ENCODE measurements at places on chromosomes 1 and 21.

DNA sequence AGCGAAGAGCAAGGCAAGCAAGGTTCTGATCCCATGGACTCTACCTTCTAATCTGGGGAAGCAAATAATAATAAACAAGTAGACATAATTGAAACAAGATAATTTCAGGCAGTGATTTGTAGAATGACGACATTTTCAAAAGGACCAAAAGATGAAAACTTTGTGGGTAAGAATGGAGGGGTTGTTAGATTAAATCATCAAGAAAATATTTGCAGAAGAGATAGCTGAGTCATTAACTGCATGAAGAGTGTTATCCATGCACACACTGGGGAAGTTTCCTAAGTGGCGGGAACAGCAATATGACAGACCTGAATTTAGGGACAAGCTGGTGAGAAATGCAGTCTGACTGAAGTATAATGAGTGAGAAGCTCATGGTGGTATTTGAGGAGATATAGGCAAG is 583.1 kb upstream of the RGS18 start:
- DNase-seq: peak; percentile 21

- no peak for DNase-seq
These were observed 11.2 kb downstream of the S100A10 start for GRCh38 chr1:151982300-151983005.

DNA sequence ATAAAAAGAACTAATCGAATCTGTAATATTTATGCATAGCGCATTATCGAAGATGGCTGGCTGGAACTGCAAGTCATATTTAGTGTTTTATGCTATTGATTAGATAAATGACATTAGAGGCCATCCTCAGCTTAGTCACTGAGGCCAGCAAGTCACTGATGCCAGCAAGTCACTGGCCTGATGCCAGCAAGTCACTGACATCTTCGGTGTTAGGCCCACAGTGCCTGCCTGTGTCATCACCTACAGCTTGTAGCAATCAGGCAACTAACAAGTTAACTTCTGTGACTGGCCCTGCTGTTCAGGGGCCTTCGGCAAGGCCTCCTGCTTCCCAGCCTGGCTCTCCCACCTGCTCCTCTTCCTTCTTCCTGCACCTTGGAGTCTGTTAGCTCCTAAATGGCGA is 65.6 kb upstream of the SCCPDH start:
- DNase-seq: no peak

DNA sequence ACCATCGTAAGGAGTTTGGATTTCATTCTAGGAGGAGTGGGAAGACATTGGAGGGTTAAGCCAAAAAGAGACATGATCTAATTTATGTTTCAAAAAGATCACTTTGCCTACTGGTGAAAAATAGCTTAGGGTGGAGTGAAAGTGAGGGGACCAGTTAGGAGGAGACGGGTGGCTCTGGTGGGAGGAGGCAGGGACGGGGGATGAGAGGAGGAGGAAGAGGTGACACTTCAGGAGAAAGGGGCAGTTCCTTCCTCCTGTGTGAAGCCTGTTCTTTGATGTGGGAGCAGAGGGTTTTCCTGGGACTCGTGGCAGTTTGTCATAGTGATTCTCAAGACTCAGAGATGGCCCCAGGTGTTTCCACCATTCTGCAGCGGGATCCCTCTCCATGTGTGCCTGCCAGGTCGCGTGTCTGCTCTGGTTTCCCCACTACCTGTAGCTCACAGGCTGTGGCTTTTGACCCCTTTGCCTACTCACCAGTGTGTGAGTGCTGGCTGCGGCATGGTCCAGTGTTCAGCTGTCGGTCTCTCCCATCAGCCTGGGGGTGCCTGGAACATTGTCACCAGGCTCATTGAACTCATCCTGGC is 102.4 kb downstream of the CNIH3 start:
- DNase-seq: no peak

- DNase-seq: no peak
These were observed 130.8 kb downstream of the NOS1AP start for GRCh38 chr1:162200096-162200847.

GRCh38 chr1:26521669-26522030 is 7.9 kb upstream of the RPS6KA1 start:
- no peak for DNase-seq

- DNase-seq: no peak
These were observed 874.4 kb downstream of the KCNT2 start for GRCh38 chr1:195733826-195734225.

GRCh38 chr1:210736713-210737112 is 397.2 kb downstream of the KCNH1 start:
- no peak for DNase-seq

GRCh38 chr1:37472994-37473393 is 1.4 kb upstream of the ZC3H12A start:
- DNase-seq: no peak

Measured in IMR-90 (cell line).